ENCODE measurements at places on chromosomes 13 and 19.
A peak's percentile ranks its signal among the peaks of the same experiment; 100 is the strongest.

DNA sequence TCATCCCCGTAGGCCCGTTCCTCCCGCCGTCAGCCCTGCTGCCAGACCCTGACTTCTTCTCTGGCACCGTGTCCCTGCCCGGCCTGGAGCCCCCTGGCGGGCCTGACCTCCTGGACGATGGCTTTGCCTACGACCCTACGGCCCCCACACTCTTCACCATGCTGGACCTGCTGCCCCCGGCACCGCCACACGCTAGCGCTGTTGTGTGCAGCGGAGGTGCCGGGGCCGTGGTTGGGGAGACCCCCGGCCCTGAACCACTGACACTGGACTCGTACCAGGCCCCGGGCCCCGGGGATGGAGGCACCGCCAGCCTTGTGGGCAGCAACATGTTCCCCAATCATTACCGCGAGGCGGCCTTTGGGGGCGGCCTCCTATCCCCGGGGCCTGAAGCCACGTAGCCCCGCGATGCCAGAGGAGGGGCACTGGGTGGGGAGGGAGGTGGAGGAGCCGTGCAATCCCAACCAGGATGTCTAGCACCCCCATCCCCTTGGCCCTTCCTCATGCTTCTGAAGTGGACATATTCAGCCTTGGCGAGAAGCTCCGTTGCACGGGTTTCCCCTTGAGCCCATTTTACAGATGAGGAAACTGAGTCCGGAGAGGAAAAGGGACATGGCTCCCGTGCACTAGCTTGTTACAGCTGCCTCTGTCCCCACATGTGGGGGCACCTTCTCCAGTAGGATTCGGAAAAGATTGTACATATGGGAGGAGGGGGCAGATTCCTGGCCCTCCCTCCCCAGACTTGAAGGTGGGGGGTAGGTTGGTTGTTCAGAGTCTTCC lies 1.3 kb upstream of the CLASRP start:
- DNase-seq, result no peak

- no peak for DNase-seq
Measured at GRCh38 chr13:26727122-26727521, 33.5 kb downstream of the GPR12 start.

- no peak for DNase-seq
Measured at GRCh38 chr19:383922-384798, 24.8 kb downstream of the C2CD4C start.

DNA sequence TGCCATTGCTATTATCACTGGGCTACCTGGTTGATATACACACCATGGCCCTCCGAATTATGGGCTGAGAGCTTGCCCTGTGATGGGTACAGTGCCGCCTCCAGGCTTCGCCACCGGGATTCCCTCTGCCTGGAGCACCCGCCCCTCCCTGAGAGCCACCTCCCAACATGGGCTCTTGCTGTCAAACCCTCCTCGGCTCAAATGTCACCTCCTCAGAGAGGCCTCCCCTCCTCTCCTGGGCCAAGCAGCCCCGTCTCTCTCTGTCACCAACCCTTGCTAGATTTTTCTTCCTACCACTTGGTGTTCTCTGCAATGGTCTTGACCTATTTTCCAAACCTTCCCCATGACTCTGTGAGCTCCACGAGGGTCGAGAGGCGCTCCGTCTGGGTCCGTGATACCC lies 12.2 kb upstream of the TLE2 start:
- no peak for DNase-seq

DNA sequence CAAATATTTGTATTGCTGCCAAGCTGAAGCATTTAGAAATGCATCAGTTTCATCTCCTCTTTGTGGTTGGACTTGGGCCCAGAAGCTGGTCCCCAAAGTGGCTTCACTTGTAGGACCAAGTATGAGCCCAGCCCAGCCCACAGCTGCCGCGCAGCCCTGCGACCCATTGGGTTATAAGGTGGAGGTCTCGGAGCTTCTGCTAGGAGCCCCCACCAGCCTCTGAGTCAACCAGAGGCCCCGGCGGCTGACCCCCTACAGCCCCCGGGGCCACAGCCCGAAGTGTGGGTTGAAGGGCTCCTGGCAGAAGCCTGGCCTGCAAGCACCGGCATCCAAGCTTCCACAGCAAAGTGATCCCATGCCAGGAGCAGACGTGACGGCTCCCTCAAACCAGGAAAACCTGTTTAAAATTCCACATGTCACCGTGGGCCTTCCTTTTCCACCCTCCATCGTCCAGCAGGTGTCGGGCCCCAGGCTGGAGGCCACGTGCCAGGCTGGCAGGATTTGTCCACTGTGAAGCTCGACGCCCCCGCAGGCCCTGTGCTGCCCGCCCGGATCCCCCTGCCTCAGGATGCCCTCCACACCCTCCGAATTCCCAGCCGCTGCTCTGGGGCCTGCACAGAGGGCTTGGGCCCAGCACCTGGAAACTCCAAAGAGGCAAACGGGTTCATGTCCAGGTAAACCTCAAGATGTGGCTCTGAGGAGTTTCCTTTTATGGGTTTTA lies 54.7 kb downstream of the C13orf46 start:
- no peak for DNase-seq

GRCh38 chr13:25904830-25905229 lies 147.0 kb downstream of the SHISA2 start:
- no peak for DNase-seq

DNA sequence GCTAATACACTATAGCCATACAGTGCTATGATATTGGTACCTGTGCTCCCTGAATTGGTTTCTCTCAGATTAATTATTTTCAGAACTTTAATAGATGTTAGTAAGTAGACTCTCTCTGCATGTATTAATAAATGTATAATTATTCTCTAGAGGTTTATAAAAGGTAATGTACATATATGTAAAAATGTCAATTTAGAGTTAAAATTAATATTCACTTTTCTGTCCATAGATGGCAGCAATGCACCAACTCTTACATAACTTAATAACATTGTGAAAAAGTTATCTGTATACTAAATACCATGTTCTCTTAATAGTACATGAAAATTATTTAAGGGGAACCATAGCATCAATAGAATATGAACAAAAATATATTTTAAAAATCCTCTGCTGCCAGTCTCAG lies 515.0 kb upstream of the KLHL1 start:
- no peak for DNase-seq

DNA sequence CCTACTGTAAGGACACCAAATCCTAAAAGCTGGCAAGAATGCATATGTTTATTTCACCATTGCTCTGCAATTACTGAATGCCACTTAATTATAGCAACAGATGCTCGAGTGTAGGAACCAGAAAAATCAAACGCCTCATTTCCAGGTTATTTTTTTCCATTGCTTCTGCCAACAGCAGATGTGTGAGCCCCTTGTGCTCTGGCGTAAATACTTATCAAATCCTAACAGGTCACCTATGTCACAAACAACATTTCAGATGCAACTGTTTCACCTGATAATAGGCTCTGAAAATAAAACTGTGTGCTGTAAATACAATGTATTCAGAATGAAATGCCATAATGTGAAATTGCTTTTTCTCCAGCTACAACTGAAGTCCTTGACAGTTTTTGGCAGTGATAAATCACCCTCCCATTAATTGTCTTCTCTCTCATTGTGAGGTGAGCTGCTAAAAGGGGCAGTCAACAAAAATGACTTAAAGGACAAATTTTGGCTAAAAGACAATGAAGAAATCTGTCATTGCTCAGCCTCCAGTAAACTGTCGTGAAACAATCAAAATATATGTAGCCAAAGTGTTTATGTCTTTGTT lies 344.0 kb downstream of the DACH1 start:
- no peak for DNase-seq

DNA sequence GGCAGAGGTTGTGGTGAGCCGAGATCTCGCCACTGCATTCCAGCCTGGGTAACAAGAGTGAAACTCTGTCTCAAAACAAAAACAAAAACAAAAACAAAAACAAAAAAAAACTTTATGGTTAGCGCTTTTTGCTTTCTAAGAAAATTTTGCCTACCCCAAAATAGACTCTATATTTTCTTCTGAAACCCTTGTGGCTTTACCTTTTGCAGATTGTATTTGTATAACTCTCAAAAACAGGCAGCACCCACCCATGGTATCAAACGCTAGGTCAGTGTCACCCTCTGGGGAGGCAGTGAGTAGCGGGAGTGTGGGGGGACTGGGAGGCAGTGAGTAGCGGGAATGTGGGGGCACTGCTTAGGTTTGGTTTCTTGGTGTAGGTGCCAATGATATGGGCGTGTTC lies 7.5 kb upstream of the SLC39A3 start:
- DNase-seq, result no peak

DNA sequence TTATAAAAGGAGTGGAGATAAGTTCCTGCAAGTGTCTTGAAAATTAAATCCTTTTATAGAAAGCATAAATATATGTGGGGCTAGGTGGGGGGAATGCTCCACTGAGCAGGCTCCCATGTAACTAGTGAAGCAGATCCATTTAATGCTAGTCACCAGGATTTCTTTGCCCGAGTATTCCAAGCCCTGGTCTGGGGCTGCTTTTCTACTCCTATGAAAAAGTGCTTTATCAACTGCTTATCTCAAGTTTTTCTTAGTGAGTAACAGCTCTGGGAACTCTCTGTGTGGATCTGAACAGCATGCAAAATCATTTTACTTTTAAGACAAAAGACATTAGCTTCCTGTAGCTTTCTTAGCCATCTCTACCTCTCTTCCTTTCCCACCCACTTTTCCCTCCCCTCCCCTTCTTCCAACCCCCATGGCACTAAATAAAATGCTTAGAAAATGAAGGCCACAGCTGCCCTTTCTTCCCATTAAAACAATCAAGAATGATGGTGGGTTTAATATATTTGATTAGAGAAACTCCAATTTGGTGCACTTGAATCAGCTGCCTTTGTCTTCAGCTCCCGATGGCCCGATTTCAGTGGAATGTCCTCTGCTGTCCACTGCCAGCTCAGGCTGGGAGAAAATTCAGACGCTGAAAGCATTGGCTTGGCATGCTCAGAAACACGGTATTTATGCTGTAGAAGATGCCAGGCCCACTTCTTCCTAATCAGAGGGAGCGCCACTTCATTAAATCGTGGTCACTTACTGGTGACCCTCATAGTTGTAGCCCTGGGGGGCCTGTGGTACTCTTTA lies 475.1 kb downstream of the FOXO1 start:
- no peak for DNase-seq

GRCh38 chr19:6849876-6850275 lies 37.5 kb upstream of the ADGRE1 start:
- DNase-seq, result no peak

GRCh38 chr19:2034729-2035589 lies 16.1 kb downstream of the MKNK2 start:
- DNase-seq, result peak; percentile 77

Data from CD4-positive, alpha-beta T cell treated with Interferon alpha-2 for 1 hour (primary cell).